CD4-positive, alpha-beta memory T cell (primary cell): ENCODE measurements at places on chromosomes 1 and 21. TPM values are rescaled to one million over a fixed set of nuclear protein-coding genes. Genes with fewer than 3 reads are reported as not detected.

Gene CSRP1
- 36.0 TPM for total RNA-seq

Gene SLC2A5
- not detected for total RNA-seq

Gene SH2D1B
- total RNA-seq = not detected

Gene S100A3
- total RNA-seq = not detected

Gene GJA9
- total RNA-seq = not detected

Gene NEK2
- total RNA-seq = not detected

Gene REN
- total RNA-seq = not detected

Gene SLAMF1
- 59.8 TPM for total RNA-seq

Gene MXRA8
- total RNA-seq = 0.35 TPM

Gene TDRD10
- not detected for total RNA-seq

Gene COL24A1
- total RNA-seq = 0.09 TPM

Gene KIF21B
- 94.7 TPM for total RNA-seq

Gene ASPM
- total RNA-seq = 0.30 TPM

Gene GBP5
- 79.2 TPM for total RNA-seq

Gene GJB3
- total RNA-seq = not detected

Gene EVA1C
- 17.1 TPM for total RNA-seq

Gene CD58
- total RNA-seq = 30.9 TPM

Gene PAX7
- total RNA-seq = not detected

Gene SCAF4
- total RNA-seq = 64.7 TPM

Gene TPR
- 159 TPM for total RNA-seq

Gene TCHHL1
- not detected for total RNA-seq

Gene SLC45A1
- 1.2 TPM for total RNA-seq

Gene PIAS3
- 33.6 TPM for total RNA-seq

Gene GPR37L1
- not detected for total RNA-seq

Gene OR10Z1
- not detected for total RNA-seq

Gene MYOG
- total RNA-seq = not detected

Gene S100A8
- not detected for total RNA-seq

Gene RGS5
- 5.7 TPM for total RNA-seq

Gene RPL22
- total RNA-seq = 503 TPM

Gene DNAJC28
- 1.6 TPM for total RNA-seq

Gene SYNC
- total RNA-seq = not detected

Gene OR6K6
- not detected for total RNA-seq

Gene CFHR5
- total RNA-seq = not detected

Gene SYT14
- not detected for total RNA-seq

Gene PODN
- total RNA-seq = not detected

Gene GIPC2
- total RNA-seq = 0.28 TPM

Gene ALPL
- not detected for total RNA-seq

Gene TSPEAR
- total RNA-seq = not detected

Gene PLA2G2C
- total RNA-seq = not detected

Gene ETV3L
- not detected for total RNA-seq

Gene WNT3A
- total RNA-seq = not detected

Gene CITED4
- 8.4 TPM for total RNA-seq
